Ureter (tissue), 1 donor: ENCODE measurements at places on chromosomes 12 and 14. TPM values are rescaled to one million over a fixed set of nuclear protein-coding genes. Genes with fewer than 3 reads are reported as not detected.

DNA sequence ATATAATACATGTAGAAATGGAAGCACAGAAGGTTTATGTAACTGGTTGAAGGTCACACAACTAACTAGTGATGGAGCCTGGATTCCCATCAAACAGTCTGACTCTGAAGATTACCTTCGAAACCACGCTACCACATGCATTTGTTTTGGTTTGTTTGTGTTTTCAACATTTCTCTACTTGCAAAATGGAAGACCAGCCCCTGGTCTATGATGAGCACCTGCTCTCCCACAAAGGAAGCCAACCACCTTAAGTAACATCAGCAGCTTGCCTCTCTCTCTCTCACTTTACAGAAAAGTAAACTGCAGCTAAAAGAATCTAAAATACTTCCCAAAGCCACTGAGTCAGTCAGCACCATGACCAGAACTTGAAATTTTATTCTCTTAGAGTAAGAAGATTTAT is 186.9 kb upstream of the TMPO start:
- no peak for DNase-seq

GRCh38 chr12:65941388-65941787 is 117.1 kb downstream of the HMGA2 start:
- DNase-seq = no peak

DNA sequence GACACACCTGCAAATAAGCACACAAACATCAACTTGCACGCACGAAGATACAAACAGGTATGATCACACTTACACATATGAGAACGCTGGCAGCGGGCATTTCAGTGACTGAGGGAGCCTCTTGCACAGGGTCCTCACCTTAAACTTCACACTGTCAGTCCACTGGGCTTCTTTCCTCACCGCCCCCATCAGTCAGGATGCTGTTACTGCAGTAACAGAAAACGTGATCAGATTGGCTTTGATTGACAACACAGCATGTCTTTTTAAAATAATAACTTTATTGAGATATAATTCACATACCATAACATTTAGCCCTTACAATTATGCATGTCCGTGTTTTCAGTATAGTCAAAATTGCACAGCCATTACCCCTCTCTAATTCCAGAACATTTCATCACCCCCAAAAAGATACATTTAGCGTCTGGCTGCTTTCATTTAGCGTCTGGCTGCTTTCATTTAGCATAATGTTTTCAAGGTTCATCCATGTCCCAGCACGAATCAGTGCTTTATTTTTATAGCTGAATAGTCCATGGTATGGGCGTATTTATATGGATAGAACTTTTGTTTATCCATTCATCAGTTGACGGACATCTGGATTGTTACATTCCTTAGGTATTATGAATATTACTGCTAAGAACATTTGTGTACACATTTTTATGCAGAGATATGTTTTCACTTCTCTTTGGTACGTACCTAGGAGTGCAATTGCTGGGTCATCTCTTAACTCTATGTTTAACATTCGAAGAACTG is 8.4 kb downstream of the CCDC197 start:
- DNase-seq = no peak

Gene AKAP5
- 0.96 TPM for total RNA-seq

Gene CCDC196
- not detected for total RNA-seq

GRCh38 chr12:112815589-112816321 is 24.2 kb downstream of the RPH3A start:
- DNase-seq = no peak

DNA sequence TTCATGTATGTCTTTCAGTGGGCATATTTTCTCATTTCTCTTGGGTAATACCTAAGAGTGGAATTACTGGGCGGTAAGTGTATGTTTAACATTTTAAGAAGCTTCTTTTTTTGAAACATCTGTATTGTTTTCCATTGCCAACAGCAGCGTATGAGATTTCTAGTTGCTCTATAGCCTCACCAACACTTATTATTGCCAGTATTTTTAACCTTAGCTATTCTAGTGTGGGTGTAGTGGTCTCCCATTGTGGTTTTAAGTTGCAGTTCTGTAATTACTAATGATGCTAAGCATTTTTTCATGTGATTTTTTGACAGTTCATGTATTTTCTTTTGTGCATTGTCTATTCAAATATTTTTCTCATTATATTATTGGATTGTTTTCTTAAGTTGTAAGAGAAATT is 101.9 kb upstream of the EEA1 start:
- DNase-seq = no peak
